ENCODE measurements at places on chromosomes 12 and 14.

DNA sequence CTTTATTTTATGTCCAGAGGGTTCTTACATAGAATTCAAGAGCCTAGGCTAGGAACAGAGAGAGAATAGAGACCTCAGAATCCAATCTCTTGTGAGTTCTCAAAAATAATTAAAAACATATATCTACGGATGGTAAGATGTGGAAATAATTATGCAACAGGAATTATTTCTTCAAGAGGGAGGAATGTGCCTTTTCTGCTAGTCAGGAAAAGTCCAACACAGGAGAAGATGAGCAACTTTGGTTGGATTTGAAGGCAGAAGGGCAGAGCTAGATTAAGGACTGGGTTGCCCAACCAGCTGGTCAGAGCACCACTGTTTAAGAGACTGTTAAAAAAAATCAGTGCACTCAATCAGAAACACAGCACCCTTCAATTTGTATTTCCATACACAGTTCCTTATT, 365.5 kb downstream of the ETNK1 start:
- DNase-seq, result no peak

GRCh38 chr14:34340025-34340625, 121.9 kb downstream of the SPTSSA start:
- no peak for DNase-seq

DNA sequence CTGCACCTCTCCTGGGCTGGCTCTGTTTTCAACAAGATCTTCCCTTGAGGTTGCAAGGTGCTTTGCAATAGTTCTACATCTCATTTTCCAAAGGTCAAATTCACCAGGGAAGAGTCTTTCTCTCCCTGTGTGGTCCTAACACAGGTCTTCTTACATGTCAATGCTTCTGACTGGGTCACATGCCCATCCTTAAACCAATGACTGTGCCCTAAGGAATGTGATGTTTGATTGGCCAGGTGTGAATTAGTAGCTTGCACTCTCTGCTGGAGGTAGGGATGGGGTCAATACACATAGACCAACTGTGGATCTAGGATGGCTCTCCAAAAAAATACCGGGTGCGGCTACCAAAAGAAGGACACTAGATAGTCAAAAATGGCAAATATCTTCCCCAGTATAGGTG, 19.9 kb upstream of the KCNK10 start:
- DNase-seq, result no peak

- DNase-seq, result peak; percentile 50
Measured at GRCh38 chr12:47935184-47935583, 28.2 kb upstream of the TMEM106C start.

DNA sequence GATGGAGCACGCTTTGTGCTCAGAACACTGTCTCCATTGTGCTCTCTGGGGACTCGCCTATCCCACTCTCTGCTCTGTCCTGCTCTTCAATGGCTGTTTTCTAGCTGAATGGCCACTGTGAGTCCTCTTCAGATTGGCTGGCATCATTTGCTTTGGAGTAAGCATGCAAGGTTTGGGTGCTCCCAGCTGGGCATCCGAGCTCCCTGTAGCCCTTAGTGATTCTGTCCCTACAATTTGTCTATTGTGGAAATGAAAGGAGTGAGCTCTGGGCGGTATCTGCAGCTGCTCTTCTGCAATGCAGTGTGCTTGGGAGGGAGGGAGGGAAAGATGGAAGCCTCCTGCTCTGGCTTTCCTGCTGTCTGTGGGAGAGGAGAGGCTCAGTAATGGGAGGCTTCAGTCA, 84.8 kb downstream of the SMOC1 start:
- DNase-seq, result no peak

DNA sequence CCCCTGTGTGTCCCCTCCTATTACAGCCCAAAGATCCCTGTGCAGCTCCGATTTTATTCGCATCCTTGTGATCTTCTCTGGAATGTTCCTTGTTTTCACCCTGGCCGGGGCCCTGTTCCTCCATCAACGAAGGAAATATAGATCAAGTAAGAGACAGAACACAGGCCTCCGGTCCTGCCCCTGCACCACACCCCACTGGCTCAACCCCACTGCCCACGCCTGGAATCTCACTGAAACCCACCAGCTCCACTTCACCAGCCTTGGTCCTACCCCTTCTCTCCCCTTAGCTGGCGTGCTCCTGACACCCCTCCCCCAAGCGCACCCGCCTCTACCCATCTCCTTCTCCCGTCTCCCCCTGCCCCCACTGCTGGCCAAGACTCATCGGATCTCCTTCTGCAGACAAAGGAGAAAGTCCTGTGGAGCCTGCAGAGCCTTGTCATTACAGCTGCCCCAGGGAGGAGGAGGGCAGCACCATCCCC, 934 bp upstream of the TAPBPL start:
- DNase-seq, result no peak

DNA sequence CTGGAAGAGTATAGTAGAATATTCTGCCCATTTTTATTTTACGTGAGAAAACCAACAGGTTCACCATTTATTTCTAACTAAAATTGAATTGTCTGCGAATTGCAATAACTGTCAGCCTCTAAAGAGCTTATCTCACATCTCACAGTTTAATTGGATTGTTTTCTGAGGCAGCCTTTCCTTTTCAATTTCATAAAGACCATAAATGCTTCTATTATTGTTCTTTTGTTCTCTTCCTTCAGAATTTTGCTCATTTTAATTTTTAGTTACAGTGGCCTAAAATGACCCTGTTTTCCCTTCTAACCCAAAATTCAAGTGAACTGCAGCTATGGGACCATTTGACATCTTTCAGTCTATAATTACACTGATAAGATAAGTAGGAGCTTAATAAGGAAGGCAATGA, 147.6 kb downstream of the KLHL28 start:
- DNase-seq, result no peak

- no peak for DNase-seq
Measured at GRCh38 chr14:24032727-24033418, 18.9 kb upstream of the CARMIL3 start.

DNA sequence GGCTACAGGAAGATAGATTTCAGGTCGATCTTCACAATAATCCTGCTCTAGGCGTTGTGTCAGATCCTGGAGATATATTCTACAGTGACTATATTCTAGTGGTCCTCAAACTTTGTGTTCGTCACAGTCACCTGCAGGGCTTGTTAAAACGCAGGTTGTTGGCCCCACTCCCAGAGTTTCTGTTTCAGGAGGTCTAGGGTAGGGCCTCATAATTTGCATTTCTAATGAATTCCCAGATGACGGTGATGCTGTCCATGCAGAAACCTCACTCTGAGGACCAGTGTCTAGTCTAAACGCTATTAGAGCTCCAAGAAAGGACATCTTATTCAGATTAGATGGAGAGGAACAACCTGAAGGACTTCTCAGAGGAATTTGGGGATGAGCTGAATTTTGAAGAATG, 13.2 kb upstream of the SLC6A13 start:
- no peak for DNase-seq

- no peak for DNase-seq
Measured at GRCh38 chr12:92511786-92512185, 191.0 kb upstream of the PLEKHG7 start.

DNA sequence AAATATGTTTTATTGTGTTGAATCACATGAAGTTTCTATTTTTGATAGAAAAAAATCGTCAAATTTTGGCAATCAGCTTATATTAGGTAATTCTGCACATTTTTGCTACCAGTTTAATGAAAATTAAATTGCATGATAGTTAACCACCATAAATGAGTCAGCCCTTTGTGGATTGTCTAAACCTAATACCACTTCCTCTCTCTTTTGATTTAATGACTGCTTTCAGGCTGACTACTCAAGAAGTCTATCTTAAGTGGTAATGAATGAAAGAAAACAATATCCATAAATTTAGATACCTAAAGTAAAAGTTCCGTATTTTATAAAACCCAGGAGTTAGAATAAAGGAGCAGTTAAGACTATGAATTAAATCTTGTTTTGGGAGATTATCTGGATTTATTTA, 450.5 kb downstream of the TMEM117 start:
- DNase-seq, result no peak

DNA sequence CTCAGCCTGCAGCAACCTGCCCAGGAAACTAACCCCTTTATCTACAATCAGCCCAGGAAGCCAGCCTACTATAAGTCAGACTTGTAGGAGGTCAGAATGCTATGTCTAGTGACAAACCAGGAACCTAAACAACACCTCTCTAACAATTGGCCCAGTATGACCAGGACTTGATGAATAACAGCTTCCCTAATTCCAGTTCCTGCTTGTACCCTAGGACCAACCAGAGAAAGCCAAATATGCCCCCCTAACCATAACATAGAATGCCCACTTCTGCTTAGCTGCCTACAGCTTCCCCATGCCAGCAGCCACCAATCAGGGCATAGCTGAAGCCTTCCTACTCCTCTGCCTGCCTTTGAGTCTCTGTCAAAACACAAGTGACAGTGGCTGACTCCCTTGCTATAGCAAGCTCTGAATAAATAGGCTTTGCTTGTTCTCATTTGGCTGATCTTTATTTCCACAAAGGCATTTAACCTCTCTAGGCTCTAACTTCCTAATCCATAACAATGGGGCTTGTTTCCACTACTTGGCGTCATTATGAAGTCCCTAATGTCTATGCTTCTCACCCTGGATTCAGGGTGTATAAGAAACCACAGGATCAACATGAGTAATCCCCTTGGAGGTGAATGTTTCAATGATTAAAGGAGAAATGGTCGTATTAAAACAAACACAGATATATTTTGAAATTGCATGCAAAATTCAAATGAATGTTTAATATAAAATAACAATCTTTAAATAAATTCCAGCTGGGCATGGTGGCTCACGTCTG, 220.2 kb downstream of the ANO6 start:
- no peak for DNase-seq
